ENCODE measurements at places on chromosomes 16 and 17.

DNA sequence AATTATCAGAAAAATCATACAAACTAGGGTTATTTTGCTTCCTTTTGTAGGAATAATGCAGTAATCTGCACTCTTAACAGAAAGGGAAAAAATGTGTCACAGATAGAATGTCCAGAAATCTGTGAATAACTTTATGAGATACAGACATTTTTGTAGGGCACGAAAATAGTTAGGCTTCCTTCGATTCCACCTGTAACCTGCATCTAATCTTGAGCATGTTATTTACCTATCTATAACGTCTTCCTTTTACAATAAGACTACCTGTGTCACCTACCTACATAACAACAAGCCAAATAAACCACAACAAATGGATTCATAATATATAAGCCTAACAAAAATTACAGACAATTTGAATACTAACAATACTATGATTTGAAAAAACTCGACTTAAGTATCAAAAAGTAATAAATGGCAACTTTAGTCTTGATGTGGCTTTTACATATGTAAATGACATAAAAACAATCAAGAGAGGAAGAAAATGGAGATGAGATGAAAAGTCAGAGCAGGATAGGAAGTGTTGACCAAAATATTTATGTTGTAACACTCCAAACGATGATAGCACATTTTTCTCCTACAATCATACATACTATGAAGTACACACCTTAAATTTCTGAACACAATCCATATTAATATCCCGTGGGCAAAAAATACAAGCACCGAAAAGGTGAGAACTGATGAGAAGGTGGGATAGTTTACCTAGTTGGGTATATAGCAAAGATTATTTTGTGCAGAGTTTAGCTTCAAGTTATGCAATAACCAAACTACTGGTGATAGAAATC, 2.5 kb downstream of the STAT5B start:
- no peak for DNase-seq

DNA sequence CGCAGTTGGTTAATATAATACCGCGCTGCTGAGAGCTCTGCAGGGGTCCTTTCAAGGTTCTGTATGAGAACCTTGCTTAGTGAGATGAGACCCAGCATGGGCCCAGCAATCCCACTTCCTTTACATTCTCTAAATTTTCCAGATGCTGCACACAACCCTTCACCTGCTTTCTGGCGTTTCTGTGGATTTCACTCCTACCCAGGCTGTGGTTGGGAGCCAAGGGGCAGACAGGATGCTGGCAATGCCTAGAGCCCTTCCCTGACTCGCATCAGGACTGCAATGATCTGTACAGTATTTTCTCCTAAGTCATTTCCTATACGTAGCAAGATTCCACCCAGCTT, 10.1 kb upstream of the PIPOX start:
- DNase-seq, result no peak

DNA sequence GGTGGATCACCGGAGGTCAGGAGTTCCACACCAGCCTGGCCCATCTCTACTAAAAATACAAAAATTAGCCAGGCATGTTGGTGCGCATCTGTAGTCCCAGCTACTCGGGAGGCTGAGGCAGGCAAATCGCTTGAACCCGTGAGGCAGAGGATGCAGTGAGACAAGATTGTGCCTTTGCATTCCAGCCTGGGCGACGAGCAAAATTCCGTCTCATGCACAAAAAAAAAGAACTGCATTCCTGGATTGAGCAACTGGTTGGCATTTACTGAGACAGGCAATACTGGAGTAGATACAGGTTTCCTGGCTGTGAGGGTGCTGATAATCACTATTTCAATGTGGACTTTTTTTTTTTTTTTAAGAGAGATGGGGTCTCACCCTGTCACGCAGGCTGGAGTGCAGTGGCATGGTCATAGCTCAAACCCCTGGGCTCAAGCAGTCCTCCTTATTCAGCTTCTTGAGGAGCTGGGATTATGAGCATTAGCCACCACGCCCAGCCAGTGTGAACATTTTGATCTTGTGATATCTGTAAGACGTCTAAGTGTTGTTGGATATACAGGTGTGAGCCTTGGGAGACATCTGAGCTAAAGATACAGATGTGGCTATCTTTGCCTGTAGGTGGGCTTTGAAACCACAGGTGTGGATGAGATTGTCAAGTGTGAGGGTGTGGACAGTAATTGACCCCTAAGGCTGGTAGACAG, 5.8 kb downstream of the CYB5D2 start:
- no peak for DNase-seq

- DNase-seq, result no peak
These were observed 497.6 kb downstream of the WWOX start for GRCh38 chr16:78596996-78597422.

DNA sequence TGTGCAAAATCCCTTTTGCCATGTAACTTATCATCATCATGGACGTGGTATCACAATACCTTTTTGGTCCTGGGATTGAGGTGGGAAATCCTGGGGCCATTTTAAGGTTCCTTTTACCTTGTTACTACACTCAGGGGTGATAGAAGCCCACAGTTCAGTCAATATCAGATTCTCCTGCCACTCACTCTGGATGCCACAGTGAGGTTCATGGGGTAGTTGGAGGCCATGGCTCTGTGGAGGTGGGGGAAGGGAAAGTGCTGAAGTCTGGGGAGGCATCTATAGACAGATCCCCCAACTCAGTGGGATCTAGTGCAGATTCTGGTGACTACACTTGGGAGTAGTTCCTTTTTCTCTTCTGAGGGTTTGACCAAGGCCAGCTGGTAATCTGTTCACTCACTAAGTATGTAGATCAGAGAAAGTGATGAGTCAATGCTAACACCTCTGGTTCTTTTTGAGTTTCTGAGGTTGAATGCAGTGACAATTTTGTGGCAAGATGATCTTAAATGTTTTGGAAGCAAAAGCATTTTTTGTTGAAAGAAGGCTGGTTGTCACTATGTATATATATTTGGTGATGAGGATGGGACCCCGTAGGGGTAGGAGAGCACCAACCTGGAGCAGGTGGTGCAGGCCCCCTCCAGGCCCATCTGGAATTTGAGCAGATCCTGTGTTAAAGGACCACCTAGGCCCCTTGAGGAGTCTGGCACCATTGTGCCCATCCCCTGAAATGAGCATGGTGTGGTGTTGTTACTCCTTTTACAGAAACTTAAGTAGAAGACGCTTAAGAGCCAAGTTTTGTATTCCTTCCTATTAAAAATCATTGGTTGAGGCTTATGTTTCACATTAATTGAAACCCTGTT, 18.8 kb upstream of the IRF8 start:
- DNase-seq, result no peak

- DNase-seq, result no peak
These were observed 5.3 kb upstream of the PRSS41 start for GRCh38 chr16:2792940-2793339.

- DNase-seq, result no peak
These were observed 10.2 kb downstream of the POLR2C start for GRCh38 chr16:57472665-57473060.

GRCh38 chr16:78566397-78567073, 467.1 kb downstream of the WWOX start:
- DNase-seq, result no peak

DNA sequence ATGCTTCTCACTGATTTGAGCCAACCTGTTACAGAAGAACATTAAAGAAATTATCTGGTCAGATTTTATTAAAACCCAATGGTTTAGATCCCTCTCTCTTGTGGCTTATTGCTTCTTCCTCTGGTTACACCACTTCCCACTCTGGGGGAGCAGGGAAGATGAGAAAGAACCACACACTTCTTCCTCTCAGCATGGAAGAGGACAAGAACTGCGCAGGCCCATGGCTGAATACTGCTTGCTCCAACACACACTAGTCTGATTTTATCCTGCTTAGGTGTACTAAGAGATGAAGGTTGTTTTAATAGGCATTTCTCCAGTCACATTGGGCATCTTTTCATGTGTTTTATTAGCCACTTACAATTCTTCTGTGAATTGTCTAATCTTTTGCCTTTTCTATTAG, 27.6 kb downstream of the MAP3K3 start:
- no peak for DNase-seq

GRCh38 chr16:79598348-79599181, 2.0 kb downstream of the MAF start:
- DNase-seq, result peak; percentile 56

GRCh38 chr16:57863434-57864160, 61.3 kb upstream of the KIFC3 start:
- DNase-seq, result no peak

GRCh38 chr17:27666831-27667560, 36.0 kb downstream of the LGALS9 start:
- DNase-seq, result no peak

DNA sequence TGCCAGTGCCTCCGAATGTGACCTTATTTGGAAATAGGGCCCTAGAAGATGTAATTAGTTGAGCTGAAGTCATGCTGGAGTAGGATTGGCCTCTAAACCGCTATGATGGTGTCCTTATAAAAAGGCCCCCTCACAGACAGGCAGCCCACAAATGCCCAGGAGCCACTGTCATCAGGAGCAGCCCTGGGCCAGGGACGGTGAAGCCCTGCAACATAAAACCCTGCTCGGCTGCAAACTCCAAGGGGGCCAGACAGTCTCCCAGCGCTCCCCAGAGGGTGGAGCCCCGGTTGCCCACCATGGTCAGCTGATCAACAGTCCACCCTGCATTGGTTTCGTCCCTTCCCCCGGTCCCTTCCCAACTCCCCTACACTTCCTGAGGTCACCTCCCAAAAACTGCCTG, 351.7 kb downstream of the FOXL1 start:
- no peak for DNase-seq

GRCh38 chr17:79874329-79874981, 35.2 kb upstream of the CBX4 start:
- DNase-seq, result peak; percentile 67

- DNase-seq, result no peak
These were observed 509.0 kb upstream of the KIF2B start for GRCh38 chr17:53313746-53314145.

Data from B cell (primary cell).